ENCODE measurements at places on chromosomes 3 and 15.

GRCh38 chr15:67024314-67024997 lies 40.9 kb upstream of the SMAD3 start:
- DNase-seq: no peak

- DNase-seq: no peak
Measured at GRCh38 chr3:14674841-14675240, at the start of gene C3orf20. Gene C3orf20 (plus strand): TSS chr3:14675141. CDS start chr3:14682714, 7,573 bp downstream.

DNA sequence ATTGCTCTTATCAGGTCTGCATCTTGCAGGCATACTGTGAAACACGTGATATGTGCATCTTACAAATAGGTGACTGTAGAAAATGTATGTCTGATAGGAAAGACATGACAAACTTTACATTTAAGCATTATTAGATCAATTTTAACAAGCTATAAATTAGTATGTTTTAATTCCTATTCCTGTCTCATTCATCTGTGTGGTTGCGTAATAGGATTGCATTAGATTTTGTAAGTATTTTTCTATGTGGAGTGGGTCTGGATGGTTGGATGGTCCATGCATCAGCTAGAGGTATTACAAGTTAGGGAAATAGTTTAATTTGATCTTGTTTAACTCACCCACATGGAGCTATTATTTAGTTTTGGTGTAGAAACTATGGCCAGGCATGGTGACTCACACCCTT lies 18.8 kb downstream of the ASTE1 start:
- no peak for DNase-seq

DNA sequence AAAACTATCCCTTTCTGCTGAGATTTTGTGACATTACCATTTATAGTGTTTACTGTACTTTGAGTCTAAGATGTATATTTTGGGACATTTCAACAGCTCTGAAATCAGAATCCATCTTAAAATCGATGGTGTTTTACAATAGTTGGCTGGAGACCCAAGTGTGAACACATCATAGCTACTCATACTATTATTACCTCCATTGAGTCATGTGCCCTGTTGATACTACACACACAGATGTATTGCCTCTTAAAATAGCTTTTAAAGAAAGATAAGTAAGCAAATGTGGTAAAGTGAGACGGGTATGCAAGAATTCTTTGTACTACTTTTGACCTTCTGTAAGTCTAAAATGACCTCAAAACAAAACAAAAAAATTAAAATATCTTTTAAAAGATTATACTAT lies 6.7 kb downstream of the LMOD3 start:
- DNase-seq: no peak

DNA sequence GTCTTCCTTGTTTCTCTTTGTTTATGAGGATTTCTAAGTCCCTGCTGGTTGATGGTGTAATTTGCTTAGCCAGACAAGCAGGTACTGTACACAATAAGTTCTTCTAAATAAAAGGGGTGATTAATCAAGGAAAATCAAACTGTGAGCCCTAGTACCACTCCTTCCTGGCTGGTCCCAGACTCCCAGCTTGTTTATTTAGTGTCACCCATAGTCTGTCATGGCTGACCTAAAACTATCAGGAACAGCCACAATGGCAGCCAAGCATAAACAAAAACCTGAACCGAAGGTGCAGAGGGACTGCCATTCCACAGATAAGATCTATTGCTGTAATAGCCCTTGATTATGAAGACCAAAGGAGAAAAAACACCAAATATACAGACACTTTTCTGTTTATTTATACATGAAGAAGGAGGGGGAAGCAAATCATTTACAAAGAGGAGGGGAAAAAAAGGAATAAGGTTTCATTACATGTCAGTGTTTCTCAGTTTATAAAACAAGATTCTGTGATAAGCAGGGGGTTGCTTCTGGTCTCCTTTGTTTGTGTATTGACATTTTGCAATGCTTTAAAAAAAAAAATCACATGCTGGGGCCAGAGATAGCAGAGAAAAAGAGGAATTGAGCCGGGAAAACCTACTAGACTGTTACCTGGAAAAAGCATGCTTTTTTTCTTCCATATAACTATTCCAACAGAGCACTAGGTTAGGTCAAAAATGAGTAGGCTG lies 182.4 kb upstream of the DPH6 start:
- DNase-seq: no peak

- DNase-seq: no peak
Measured at GRCh38 chr3:94862703-94863102, 799.8 kb downstream of the NSUN3 start.

- DNase-seq: no peak
Measured at GRCh38 chr3:189143771-189144170, 28.0 kb upstream of the TPRG1 start.

Measured in activated CD4-positive, alpha-beta T cell treated with anti-CD3 and anti-CD28 coated beads for 4 hours (primary cell).